ENCODE measurements at places on chromosomes 2 and 18.
A peak's percentile ranks its signal among the peaks of the same experiment; 100 is the strongest.

GRCh38 chr2:10668402-10669012, 21.3 kb downstream of the NOL10 start:
- no peak for DNase-seq

GRCh38 chr2:136281281-136282114, 163.5 kb upstream of the CXCR4 start:
- DNase-seq: peak; percentile 9

DNA sequence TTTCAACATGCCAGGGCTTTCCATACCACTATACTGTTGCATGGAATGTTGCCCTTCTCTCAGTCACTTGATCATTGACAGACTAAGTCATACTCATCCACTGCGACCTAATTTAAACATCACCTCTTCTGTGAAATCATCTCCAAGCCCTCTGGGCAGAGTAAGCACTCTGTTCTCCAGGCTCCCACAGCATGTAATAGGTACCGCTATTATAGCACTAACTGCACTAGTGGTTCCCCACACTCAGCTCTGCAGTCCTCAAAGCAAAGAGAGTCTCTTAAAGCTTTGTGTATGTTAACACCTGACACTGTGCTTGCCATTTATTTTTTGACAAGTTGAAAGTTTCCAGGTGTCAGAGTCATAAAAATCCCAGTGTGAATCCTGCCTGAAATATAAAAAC, 947.2 kb downstream of the ERBB4 start:
- DNase-seq: no peak

DNA sequence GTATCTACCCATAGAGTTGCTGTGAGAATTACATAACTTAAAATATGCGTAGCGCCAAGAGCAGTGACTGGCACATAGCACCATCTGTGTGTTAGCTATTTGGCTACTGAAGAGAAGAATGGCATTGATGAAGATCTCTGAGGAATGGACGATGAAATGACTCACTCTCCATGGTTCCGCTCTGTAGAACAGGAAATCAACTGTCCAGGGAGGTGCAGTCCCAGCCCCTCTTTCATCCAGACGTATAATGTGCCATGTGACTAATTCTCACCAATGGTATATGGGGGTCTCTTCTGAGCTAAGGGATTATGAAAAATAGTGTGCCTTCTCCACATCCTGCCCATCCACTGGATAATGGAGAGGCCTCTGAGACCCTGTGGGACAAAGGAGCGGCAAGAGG, 254.8 kb downstream of the CYP26B1 start:
- DNase-seq: no peak
